ENCODE measurements at places on chromosomes 11 and 22.

DNA sequence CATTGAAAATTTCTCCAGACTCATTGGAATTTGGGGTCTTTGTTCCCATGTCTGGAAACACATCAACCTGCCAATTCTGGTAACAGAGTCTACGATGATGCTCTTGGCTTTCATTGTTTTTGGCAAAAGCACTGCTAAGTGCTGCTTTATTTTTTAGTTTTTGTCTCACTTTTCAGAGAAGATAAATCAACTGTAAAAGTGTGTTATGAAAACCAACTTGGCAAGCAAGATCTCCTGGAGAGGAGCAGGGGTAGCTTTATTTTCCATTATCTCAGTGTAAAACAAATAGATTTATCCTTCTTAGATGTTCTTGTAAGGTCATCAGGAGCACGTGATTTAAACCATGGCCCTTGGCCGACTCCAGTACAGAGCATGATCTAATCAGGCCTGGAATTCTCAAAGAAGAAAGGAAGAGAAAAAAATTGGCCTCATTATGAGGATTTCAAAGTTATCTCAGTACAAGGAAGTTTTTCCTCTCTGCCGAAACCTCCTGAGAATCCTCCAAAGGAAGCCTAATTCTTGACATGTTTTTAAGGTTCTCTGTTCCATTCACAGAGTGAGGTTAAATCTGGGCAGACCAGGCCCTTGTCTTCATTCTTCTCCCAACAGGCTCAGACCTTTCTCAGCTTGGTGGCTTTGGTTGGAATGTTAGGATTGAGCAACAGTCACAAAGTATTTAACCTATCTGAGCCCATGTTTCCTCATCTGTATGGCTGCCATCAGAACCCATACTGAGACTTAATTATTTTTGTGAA lies 16.4 kb upstream of the PAMR1 start:
- DNase-seq: no peak

DNA sequence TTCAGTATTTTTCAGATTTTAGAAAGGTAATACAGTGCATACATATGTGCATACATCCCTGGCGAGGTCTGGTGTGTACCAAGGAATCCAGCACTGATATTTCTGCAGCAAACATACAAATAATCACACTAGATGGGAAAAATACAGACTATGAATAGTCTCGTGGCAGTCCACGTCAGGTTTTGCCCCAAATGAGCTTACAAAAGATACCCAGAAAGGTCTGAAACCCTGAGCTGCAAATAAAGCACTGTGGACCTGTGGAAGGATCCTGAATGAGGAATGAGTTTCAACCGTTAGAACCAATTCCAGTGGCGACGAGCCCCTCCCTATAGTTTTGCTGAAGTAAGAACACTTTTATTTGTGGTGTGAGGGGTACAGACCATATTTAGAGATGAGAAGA lies 24.5 kb downstream of the MAPK1 start:
- DNase-seq: no peak

DNA sequence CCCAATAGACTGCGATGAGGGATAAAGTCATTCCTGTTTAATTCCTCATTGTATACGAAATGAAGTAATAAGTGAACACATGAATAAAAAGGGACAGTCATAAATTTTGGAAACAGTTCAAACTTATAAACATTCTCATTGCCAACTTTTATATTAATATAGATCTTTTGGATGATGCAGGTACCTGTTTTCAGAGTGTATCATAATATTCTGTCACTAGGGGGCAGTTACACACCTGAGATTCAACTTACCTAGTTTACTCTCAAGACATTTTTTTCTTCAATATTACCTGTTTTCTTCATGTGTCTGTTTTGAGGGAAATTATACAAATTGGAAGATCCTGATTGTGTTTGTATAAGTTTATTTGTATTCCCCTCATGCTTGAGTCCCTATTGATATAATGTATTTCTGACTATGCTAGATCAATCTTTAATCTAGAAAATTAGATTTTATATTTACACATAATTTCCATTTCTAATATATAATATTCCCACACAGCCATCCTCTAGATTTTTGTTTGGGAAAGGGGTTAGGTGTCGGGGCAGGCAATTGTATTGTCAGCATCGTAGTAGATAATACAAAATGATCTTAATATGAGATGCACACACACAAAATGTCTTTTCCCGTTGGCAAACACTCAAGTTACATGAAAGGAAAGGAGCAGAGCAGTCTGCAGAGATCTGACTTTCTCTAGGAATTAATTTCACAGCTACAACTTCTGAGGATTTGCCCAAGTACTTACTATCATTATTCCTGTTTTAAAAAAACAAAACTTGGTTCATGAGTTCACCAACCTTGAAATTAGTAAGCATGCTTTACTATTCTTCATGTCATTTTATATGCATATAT lies 18.4 kb downstream of the FDX1 start:
- no peak for DNase-seq

DNA sequence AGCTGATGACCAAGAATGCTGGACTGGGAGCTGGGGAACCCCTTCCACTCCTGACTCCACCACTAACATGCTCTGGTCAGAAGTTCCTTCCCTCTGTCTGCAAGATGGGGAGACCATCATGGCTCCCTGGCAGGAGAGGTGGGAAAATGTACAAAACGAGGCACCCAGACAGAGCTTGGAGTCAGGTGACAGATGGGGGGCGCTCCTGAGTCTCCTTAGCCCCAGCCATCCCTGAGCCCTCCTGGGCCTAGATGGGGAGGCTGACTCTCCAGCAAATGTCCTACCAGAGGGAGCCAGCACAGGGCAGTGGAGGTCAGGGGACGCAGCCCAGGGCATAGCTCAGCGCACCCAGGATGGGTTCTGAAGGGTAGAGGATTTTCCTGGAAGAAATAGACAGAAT lies 20.0 kb downstream of the KCNJ4 start:
- no peak for DNase-seq

GRCh38 chr11:95248666-95249467 lies 17.9 kb upstream of the SESN3 start:
- no peak for DNase-seq

GRCh38 chr11:130439876-130440275 lies 8.6 kb upstream of the ADAMTS15 start:
- DNase-seq: no peak

GRCh38 chr11:86570020-86570419 lies 102.4 kb downstream of the ME3 start:
- no peak for DNase-seq

DNA sequence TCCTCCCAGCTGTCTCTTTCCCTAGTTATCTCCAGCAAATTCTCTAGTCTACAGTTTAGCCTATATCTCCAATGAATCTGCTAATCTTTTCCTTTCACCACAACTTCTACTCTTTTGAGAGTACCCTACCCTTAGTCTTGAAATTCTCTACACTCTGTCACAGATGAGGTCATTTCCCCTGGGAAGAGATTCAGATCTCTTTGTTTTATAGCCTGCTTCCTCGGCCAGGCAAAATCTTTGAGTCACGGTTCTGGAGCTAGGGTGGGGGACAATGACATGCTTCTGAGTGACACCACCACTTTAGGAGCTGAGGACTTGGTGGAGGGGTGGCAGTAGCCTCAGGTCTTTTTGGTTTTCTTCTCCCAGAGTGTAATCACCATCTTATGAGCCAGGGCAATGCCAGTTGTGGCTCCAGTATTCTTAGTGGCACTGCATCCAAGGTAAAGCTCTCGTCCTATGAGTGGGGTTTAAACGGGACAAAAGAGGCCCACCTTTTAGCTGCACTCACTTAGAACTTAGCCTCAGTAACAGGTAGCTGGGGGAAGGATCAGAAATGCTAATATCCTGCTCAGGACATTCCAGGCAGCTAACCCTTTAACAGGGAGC lies 98.5 kb upstream of the RRM1 start:
- DNase-seq: no peak

GRCh38 chr11:66546368-66546965 lies at the start of gene ACTN3:
Gene ACTN3 (plus strand): TSS chr11:66546903. CDS start chr11:66546938, 35 bp downstream.
- DNase-seq: no peak

DNA sequence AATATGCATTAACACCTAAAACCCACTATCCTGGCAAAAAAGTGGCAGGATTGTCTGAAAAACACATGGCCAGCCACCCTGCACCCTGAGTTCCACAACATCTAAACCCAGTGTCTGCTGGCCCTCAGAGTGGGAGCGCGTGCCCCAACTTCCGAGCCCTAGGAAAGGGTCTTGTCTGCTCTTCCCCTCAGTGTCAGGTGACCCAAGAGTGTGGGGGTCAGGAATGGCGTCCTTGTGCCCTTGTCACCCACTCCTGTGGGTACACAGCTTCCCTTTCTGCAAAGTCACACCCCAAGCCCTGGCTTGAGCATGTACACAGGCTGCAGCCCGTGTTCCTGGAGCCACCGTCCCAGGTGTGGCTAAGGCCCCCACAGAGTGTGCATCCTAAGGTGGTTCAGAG lies 67.6 kb downstream of the CDKN1C start:
- no peak for DNase-seq

DNA sequence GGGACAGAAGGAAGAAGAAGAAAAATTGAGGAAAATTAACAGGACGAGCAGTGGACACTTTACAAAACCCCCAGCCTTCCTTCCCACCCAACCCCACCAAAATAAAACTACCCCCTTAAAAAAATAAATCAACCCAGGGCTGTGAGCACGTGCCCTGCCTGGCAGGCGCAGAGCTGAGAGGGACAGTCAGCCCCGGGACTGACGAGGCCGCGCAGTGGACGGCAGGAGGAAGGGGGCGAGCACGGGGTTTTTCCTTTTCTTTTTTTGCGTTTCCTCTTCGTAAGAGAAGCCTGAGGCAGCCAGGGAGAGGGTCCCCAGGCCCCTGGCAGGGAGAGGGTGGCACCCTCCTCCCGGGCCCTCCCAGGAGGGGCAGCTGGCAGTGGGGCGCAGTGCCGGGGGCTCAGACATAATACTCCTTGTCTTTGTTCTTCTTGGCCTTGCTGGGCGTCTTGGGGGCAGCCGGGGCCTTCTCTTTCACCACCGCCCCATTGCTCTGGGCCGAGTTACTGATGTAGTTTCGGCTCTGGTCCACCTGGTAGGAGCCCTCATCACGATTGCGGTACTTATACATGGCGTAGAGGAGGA lies 15.9 kb downstream of the SLC22A12 start:
- DNase-seq: no peak

GRCh38 chr11:64673279-64673678 lies 49.7 kb downstream of the NRXN2 start:
- DNase-seq: no peak

GRCh38 chr22:29328566-29329500 lies 13.3 kb upstream of the RASL10A start:
- DNase-seq: no peak

DNA sequence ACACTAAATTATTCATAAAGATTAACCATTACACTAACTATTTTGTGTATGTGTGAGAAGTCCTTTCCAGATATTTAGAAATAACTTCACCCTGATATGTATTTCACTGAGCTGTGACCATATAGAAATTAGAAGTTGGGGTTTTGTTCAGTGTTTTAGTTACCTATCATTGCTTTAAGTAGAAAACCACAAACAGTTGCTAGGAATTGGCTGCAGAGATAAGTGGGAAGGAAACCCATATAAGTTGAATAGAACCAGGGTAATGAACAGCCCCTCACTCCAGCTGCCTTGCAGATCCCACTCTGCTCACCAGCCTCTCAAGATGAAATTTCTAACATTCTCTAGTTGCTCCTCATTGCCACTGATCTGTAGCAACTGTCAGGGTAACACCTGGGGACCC lies 10.3 kb downstream of the SRSF8 start:
- DNase-seq: no peak

DNA sequence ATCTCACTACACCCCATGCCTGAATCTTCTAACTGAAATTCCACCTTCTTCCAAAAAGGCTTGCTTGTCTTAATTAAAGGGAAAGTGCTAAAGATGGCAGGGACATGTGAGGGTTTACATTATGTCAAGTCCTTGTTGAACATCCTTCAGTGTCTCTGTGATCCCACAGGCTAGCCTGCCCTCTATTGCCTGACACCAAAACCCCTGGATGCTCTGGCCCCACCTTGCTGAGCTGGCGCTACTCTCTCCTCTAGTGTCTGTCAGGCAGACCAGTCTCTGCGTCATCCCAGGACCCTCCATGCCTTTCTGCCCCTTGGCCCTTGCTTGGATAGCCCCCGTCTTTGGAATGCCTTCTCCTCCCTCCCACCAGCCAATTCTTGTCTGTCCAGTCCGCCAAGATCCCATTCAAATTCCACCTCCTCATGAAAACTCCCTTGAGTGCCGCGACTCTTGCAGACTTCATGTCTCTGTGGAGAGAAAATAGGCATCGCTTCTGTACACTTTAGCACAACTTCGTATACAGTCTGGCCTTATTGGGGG lies 69.3 kb downstream of the PKNOX2 start:
- no peak for DNase-seq

- DNase-seq: no peak
These were observed 2095.9 kb downstream of the LRRC4C start for GRCh38 chr11:39363571-39363970.

DNA sequence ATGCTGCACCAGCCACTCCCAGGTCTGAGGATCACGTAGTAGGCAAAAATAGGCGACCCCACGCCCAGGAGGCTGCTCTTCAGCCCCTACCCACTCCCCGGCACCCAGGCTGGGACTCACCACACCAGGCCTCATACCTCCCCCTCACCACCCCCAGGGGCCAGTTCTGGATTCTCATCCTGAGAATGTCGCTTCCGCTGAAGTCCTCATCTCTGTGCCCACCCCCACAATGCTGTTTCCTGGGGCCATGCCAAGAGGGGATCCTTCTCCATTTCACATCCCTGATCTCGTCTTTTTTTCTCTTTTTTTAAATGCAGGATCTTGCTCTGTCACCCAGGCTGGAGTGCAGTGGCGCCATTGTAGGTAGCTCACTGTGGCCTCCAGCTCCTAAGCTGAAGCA lies 1.7 kb upstream of the OSM start:
- no peak for DNase-seq

DNA sequence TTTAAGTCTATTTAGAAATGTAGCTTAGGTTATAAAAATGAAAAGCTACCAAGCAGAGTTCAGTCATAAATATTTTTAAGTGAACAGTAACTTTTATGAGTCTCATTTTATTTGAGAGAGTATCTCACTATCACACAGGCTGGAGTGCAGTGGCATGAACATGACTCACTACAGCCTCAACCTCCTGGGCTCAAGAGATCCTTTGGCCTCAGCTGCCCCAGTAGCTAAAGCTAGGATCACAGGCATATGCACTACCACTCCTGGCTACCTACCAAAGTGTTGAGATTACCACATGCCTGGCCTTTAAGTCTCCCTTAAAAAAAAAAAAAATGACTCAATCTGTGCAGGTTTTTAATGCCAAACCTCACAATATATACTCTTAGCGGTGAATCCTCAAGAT lies 34.7 kb upstream of the CLNS1A start:
- no peak for DNase-seq

GRCh38 chr22:27842669-27843431 lies 41.3 kb upstream of the MN1 start:
- no peak for DNase-seq

- DNase-seq: no peak
These were observed 112.9 kb upstream of the TMEM45B start for GRCh38 chr11:129702410-129703398.
